ENCODE measurements at places on chromosomes 4 and X. TPM values are rescaled to one million over a fixed set of nuclear protein-coding genes. Genes with fewer than 3 reads are reported as not detected.
A peak's percentile ranks its signal among the peaks of the same experiment; 100 is the strongest.

Gene LONRF3
- total RNA-seq = 5.4 TPM

Gene IRAK1
- total RNA-seq = 82.6 TPM

Gene GLUD2
- 0.57 TPM for total RNA-seq

Gene TEX13B
- total RNA-seq = not detected

Gene DCTD
- 137 TPM for total RNA-seq

Gene SYTL4
- total RNA-seq = not detected

Gene SGCB
- 7.9 TPM for total RNA-seq

Gene EVC2
- total RNA-seq = not detected

Gene XAGE2
- not detected for total RNA-seq

- H3K4me3 ChIP-seq = no peak overlapping the region
- H3K36me3 ChIP-seq = no peaks in the 10 kb centered on the region
- H3K27ac ChIP-seq = no peak overlapping the region
- peaks cover 5% of the 10 kb centered on the region for H3K27me3 ChIP-seq
- no peaks in the 10 kb centered on the region for H3K4me1 ChIP-seq
These were observed 24.7 kb downstream of the ACE2 start for GRCh38 chrX:15576019-15576418.

- DNase-seq = no peak
- H3K36me3 ChIP-seq = peaks cover 12% of the 10 kb centered on the region
- H3K4me3 ChIP-seq = no peak overlapping the region
- no peaks in the 10 kb centered on the region for H3K27me3 ChIP-seq
- no peaks in the 10 kb centered on the region for H3K4me1 ChIP-seq
These were observed 148.8 kb downstream of the POLA1 start for GRCh38 chrX:24842486-24842885.

- no peaks in the 10 kb centered on the region for H3K4me1 ChIP-seq
- no peak overlapping the region for H3K27ac ChIP-seq
- DNase-seq = no peak
- no peaks in the 10 kb centered on the region for H3K36me3 ChIP-seq
- H3K4me3 ChIP-seq = no peak overlapping the region
These were observed 634.7 kb upstream of the FAM241A start for GRCh38 chr4:111510535-111510934.

GRCh38 chr4:36921476-36922216, 322.9 kb upstream of the NWD2 start:
- H3K36me3 ChIP-seq = no peaks in the 10 kb centered on the region
- no peak overlapping the region for H3K4me3 ChIP-seq

DNA sequence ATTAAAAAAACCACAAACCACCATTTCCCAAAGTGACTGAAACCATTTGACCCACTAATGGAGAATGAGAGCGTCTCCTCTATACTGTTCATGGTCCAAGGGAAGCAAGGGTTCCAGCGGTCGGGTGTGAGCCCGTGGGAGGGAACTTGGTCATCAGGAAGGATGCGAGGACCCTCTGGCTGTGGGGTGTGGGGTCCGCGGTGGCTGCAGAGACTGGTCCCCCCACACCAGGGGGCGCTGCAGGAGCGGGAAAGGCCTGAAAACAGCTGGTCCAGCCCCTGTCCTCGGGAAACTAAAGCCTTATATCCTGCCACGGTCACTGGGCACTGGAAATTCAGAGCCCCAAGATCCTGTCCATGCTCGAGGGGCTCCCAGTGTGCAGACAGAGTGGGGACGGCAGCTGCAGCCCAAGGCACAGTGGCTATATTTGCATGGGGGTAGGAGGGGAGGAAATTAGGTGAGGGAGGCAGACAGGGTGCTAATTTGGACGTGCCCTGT, 4.3 kb downstream of the BLOC1S4 start:
- peaks cover 2% of the 10 kb centered on the region for H3K36me3 ChIP-seq
- no peak overlapping the region for H3K4me3 ChIP-seq
- H3K27me3 ChIP-seq = no peaks in the 10 kb centered on the region

DNA sequence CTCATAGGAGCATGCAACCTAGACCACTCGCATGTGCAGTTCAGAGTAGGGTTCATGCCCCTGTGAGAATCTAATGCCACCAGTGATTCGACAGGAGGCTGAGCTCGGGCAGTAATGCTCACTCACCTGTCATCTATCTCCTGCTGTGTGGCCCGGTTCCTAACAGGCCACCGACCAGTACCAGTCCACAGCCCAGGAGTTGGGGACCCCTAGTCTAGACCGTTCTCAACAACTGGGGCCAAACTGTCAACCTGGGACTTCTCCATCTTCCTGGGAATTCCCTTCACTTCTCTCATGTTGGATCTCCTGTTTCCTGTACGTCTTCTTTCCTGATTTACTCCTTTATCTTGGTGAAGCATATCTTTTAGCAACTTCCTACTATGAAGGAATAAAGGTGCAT, 79.4 kb upstream of the HELT start:
- H3K27me3 ChIP-seq = no peaks in the 10 kb centered on the region
- H3K27ac ChIP-seq = no peak overlapping the region
- no peaks in the 10 kb centered on the region for H3K36me3 ChIP-seq
- H3K4me1 ChIP-seq = no peaks in the 10 kb centered on the region

GRCh38 chr4:24624381-24624780, 40.0 kb upstream of the DHX15 start:
- H3K27ac ChIP-seq = no peak overlapping the region
- peaks cover 18% of the 10 kb centered on the region for H3K27me3 ChIP-seq
- no peak for DNase-seq
- peaks cover 1% of the 10 kb centered on the region for H3K36me3 ChIP-seq
- H3K4me1 ChIP-seq = no peaks in the 10 kb centered on the region

GRCh38 chr4:79185526-79186045, 140.3 kb downstream of the NAA11 start:
- no peaks in the 10 kb centered on the region for H3K4me1 ChIP-seq
- H3K27ac ChIP-seq = no peak overlapping the region

GRCh38 chrX:149069899-149070298, 435.2 kb downstream of the IDS start:
- no peaks in the 10 kb centered on the region for H3K36me3 ChIP-seq
- H3K4me1 ChIP-seq = peaks cover 6% of the 10 kb centered on the region
- H3K4me3 ChIP-seq = no peak overlapping the region
- no peaks in the 10 kb centered on the region for H3K27me3 ChIP-seq
- DNase-seq = no peak

DNA sequence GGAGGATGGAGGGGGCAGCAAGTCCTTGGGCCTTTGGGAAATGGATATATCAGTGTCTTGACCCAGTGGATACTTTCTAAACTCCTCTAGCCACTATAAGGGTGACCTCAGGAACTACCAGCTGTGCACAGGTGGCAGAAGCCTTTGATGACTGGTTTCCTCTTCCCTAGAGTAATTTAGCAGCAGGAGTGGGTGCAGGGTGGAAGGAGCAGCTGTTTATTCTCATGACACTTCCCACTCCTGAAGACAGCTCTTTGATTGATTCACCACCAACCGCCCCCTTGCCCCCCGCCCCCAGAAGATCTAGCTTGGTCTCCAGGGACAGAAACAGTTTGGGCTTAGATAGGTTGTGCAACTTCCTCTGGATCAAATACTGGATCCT, 63.0 kb downstream of the GPC3 start:
- peak overlapping the region; percentile 85 for H3K27ac ChIP-seq
- H3K4me1 ChIP-seq = peaks cover 17% of the 10 kb centered on the region
- DNase-seq = peak; percentile 10
- no peak overlapping the region for H3K4me3 ChIP-seq

DNA sequence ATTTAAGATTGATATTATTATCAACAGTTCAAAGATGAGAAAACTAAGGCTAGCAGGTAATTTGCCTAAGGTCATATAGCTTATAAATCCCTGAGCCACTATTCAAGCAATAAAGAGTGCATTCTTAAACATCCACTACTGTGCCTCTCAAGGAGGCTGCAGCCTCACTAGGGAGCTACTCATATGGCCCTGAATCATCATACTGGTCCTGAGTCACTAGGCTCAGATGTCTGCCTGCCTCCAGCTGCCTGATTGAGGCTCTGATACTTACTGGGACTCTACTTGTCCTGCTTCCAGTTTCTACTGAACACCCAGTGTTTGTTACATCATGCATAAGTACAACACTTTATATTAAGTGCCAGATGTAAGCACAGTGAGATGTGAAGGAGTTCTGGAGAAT, 110.7 kb downstream of the AASDH start:
- no peak overlapping the region for H3K27ac ChIP-seq
- DNase-seq = peak; percentile 8
- no peak overlapping the region for H3K4me3 ChIP-seq
- peaks cover 5% of the 10 kb centered on the region for H3K4me1 ChIP-seq

- no peaks in the 10 kb centered on the region for H3K4me1 ChIP-seq
- H3K36me3 ChIP-seq = no peaks in the 10 kb centered on the region
- no peak overlapping the region for H3K27ac ChIP-seq
- no peak overlapping the region for H3K4me3 ChIP-seq
- no peak for DNase-seq
These were observed 28.0 kb downstream of the DKK2 start for GRCh38 chr4:107008115-107008514.

DNA sequence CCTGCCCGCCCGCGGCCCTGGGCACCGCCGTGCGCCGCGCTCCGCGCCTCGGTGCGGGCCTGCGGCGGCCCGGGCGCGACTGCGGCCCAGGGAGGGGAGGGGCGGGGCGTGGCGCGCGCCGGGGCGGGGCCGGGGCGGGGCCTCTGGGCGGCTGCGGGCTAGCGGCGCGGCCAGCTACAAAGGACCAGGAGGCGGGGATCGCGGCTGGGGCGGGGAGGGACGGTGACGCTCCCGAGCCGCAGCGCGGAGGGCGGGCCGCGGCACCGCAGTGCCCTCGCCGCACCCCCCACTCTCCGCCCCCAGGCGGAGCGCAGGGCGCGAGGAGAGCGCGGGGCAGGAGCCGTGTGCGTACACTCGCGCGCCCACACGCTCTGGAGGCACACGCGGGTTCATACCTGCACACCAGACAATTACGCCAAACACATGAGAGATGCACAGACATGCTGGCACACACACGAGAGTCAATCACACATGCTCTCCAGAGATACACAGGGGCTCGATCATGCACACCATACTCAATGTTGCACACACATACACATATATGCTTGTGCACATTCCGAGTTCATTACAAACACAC, at the start of gene CRMP1:
Gene CRMP1 (minus strand): TSS at position 83 of the 577 bp plus-strand sequence. CDS start 117 bp downstream, outside the sequence.
- H3K4me1 ChIP-seq = peaks cover 2% of the 10 kb centered on the region
- H3K27me3 ChIP-seq = peaks cover 41% of the 10 kb centered on the region
- H3K36me3 ChIP-seq = no peaks in the 10 kb centered on the region
- H3K27ac ChIP-seq = no peak within 1 kb of the TSS

DNA sequence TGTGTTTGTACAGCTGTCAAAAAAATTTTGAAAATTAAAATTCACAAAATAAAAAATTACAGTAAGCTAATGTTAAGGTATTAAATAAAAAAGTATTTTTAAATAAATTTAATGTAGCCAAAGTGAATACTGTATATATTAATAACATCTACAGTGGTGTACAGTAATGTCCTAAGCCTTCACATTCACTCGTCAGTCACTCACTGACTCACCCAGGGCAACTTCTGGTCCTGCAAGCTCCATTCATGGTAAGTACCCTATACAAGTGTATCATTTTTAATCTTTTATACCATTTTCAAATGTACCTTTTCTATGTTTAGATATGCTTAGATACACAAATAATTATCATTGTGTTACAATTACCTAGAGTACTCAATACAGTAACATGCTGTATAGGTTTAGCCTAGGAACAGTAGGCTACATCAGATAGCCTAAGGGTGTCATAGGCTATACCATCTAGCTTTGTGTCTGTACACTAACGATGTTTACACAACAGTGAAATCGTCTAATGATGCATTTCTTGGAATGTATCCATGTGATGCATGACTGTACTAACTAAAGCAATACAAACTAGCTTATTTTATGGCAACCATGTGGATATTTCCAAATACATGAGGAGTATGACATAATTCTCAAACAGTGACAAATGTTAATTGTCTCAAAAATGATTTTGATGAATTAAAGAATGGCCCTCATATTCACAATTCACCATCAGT, 13.7 kb downstream of the DDX60 start:
- H3K36me3 ChIP-seq = peaks cover 26% of the 10 kb centered on the region
- no peaks in the 10 kb centered on the region for H3K27me3 ChIP-seq
- H3K4me1 ChIP-seq = peaks cover 19% of the 10 kb centered on the region
- H3K27ac ChIP-seq = no peak overlapping the region

DNA sequence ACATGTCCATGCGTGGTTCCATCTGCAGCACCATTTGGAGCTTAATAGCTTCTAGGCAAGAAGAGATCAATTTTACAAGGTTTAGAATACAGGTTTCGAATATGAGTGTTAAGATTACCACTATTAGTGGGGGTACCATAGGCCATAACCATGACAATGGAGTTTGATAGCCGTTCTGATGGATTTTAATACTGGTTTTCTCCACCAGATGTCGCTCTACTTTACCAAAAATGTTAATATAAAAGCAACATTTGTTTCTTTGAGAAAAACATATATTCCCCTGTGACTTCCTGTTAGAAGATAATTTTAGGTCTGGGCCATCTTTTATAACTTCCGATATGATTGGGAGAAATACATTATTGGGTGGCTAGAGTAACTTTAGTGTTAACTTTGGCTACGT, 499.7 kb upstream of the POU3F4 start:
- no peaks in the 10 kb centered on the region for H3K27me3 ChIP-seq
- H3K4me1 ChIP-seq = no peaks in the 10 kb centered on the region
- no peaks in the 10 kb centered on the region for H3K36me3 ChIP-seq
- H3K27ac ChIP-seq = no peak overlapping the region
- no peak for DNase-seq

- peaks cover 9% of the 10 kb centered on the region for H3K4me1 ChIP-seq
- H3K27me3 ChIP-seq = no peaks in the 10 kb centered on the region
- peak overlapping the region; percentile 82 for H3K4me3 ChIP-seq
- no peak for DNase-seq
- H3K27ac ChIP-seq = peak overlapping the region; percentile 94
These were observed 1.0 kb upstream of the PPP2R3B start for GRCh38 chrX:387729-388128.

GRCh38 chr4:32031026-32031425, 1310.9 kb downstream of the PCDH7 start:
- DNase-seq = no peak
- H3K27me3 ChIP-seq = no peaks in the 10 kb centered on the region
- no peaks in the 10 kb centered on the region for H3K4me1 ChIP-seq
- no peaks in the 10 kb centered on the region for H3K36me3 ChIP-seq

- H3K27ac ChIP-seq = no peak overlapping the region
- peaks cover 31% of the 10 kb centered on the region for H3K36me3 ChIP-seq
- H3K27me3 ChIP-seq = no peaks in the 10 kb centered on the region
- peaks cover 18% of the 10 kb centered on the region for H3K4me1 ChIP-seq
- no peak for DNase-seq
- H3K4me3 ChIP-seq = no peak overlapping the region
These were observed 18.0 kb downstream of the NAF1 start for GRCh38 chr4:163148466-163149336.

- no peak overlapping the region for H3K4me3 ChIP-seq
- H3K27ac ChIP-seq = no peak overlapping the region
- DNase-seq = no peak
- H3K27me3 ChIP-seq = no peaks in the 10 kb centered on the region
- H3K4me1 ChIP-seq = no peaks in the 10 kb centered on the region
- no peaks in the 10 kb centered on the region for H3K36me3 ChIP-seq
These were observed 325.4 kb upstream of the MAGEB2 start for GRCh38 chrX:29890004-29890403.

GRCh38 chrX:133697656-133698055, 282.4 kb upstream of the GPC4 start:
- H3K27ac ChIP-seq = no peak overlapping the region
- no peaks in the 10 kb centered on the region for H3K27me3 ChIP-seq
- no peak overlapping the region for H3K4me3 ChIP-seq
- no peaks in the 10 kb centered on the region for H3K4me1 ChIP-seq

All from activated naive CD4-positive, alpha-beta T cell treated with anti-CD3 and anti-CD28 coated beads for 36 hours (primary cell).